CD4-positive, alpha-beta T cell treated with Interleukin-21 for 1 hour (primary cell): ENCODE measurements at places on chromosomes 16 and 17.

DNA sequence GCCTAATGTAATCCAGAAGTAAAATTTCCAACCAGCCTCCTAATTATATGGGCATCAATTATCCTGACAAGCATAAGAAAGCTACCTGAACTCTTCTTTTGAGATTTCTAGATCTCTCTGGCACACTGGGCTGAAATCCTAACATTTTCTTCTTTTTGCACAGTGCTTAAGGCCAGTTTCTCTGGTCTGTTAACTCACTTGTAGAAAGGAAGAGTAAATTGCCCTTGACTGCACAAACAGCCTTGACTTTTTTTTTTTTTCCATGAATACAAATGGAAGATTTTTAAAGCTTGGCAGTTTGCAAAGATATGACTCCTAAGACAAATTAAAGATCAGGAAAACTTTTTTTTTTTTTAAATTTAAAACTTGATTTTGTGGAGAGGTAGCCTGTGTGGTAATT, 291.2 kb upstream of the MON1B start:
- DNase-seq: no peak

DNA sequence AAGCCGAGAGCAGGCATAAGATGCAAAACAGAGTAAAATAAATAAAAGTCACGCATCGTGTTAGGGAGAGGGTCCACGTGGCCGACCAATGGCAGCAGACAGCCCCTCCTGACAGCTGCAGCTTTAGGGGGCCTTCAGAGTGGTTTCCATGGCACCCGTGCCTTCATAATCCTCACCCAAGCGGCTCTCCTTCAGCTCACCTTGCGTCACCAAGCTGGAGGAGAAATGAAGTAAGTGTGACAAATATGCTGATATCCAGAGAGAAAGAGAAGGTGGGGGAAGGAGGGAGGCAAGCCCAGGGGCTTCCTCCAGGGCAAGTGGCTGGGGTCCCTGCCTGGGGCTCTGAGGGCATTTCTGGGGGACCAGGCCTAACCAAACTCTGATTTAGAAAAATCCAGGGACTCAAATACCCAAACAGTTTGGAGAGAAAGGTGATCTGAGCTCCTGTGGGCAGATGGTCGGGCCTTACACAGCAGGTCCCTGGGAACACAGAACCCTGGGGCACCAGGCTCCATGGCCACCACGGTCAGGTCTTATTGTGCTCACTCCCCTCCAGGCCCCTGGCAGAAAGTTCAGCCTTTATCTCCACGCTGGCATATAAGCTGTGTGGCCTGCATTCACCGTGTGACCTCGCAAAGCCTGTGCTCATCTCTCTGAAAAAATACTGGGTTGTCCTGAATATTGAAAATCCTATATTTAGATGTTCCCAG, 80.7 kb upstream of the TNRC6C start:
- DNase-seq: no peak

DNA sequence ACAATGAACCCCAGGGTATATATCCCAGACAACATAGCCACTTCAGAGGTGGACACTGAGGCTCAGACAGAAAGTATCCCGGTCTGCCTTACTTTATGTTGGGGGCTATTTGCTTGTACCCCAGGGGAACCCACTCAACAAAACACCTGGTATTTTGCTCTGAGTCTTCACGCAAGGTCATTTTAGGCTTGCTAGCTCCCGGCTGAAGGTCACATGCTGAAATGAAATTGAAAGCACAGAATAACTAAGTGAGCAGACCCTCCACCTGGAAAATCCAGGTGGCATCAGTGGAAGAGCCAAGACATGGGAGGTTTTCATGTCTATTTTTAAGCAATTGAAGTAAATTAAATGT, 4.1 kb upstream of the KDM8 start:
- no peak for DNase-seq

GRCh38 chr16:557463-558297, 2.5 kb upstream of the PRR35 start:
- no peak for DNase-seq

DNA sequence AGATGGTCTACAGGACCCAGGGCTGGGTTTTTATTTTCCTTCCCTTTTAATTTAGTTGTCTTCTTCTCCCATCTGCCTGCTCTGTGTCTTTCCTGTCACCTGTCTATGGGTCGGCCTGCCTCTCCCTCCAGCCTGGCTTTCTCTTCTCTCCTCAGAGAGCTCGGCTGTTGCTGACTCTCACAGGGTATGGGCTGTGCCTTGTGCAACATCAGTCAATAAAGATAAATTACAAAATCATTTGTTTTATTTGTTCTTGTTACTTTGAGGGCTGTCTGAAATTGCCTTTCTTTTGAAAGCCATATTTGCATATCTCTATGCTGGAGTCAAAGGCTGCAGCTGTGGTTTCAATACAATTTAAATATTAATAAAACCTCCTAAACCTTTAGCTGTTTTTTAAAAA, 15.6 kb downstream of the RND2 start:
- DNase-seq: no peak

DNA sequence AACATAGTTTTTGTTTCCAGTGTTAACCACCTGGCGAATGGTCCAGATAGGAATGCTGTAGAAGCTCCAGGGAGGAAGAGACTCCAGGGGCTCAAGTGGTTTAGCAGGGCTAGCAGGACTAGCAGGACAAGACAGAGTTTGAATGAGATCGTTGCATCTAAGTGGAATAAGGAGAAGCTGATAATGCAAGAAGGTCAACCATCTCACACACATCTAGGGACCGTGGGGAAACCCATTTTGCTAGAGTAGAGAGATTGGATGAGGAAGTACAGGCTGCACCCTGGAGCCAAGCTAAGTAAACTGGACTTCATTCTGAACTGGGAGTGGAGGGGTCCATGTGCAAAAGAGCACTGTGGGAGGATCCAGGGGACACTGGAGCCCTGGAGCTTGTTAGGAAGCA, 86.1 kb upstream of the HSBP1 start:
- no peak for DNase-seq
